ENCODE measurements at places on chromosomes 12 and 14. TPM values are rescaled to one million over a fixed set of nuclear protein-coding genes. Genes with fewer than 3 reads are reported as not detected.

DNA sequence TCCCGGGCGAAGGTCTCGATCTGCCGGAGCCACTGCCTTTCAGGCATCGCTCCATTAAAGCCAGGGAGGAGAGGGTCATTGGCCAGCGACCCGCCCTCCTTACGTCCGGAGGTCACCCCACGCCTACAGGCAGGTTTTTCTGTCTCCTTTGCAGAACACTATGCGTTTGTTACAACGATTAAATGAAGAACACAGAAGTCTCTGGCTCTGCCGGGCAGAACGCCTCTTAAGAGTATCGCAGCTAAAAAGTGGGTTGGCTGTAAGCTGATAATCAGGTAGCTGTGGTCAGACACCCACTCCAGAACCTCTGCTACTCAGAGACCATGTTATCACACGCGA, 15.0 kb downstream of the OTX2 start:
- no peak for DNase-seq

- DNase-seq, result peak; percentile 52
These were observed 5.7 kb downstream of the ETFRF1 start for GRCh38 chr12:25200703-25201102.

GRCh38 chr14:104435147-104436046, 144.2 kb upstream of the C14orf180 start:
- DNase-seq, result no peak

BRAP gene
- total RNA-seq, result 17.9 TPM

REP15 gene
- total RNA-seq, result 2.3 TPM
